ENCODE measurements at places on chromosomes 6 and 20. TPM values are rescaled to one million over a fixed set of nuclear protein-coding genes. Genes with fewer than 3 reads are reported as not detected.

Gene CRNKL1
- 18.4 TPM for total RNA-seq

Gene CRISP3
- total RNA-seq = not detected

DNA sequence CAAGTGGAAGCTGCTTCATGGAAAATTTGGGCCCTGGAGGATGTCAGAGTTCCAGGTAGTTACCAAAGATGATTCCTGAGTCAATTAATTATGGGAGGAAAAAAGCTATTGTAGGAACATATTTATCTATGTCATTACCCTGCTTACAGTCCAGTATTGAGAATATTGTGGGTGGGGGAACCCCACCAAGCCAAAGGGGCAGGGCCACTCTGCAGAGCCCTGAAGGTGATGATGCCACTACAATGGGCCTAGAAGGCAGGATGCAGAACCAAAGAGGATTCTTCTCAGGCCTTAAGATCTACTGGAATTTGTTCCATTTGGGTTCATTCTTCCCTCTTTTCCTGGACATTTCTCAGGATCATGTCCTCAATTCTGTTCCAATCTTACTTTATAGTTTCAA is 375.2 kb upstream of the MARCKS start:
- DNase-seq = no peak

- no peak for DNase-seq
These were observed 77.6 kb upstream of the GGTLC1 start for GRCh38 chr20:24066076-24066700.

GRCh38 chr6:150202934-150203333 is 60.1 kb downstream of the PPP1R14C start:
- no peak for DNase-seq

- no peak for DNase-seq
These were observed 1.4 kb upstream of the HLA-DMA start for GRCh38 chr6:32954267-32954666.

- no peak for DNase-seq
These were observed 1.3 kb downstream of the ASF1A start for GRCh38 chr6:118895261-118895560.

- peak; percentile 95 for DNase-seq
These were observed 19.7 kb downstream of the HLA-DOB start for GRCh38 chr6:32796848-32797776.

DNA sequence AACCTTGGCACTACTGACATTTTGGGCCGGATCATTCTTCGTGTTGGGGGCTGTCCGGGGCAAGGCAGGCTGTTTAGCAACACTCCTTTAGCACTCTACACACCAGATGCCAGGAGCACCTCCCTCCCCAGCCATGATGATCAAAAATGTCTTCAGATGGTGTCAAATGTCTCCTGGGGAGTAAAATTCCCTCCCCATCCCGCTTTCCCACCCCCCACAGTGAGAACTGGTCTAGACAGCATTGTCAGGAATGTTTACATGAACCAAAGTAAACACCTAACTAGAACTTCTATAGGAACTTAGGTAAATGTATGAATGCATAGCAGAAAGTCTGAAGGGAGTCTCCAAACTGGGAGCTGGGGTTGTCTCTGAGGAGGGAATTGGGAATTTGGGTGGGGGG is 70.0 kb upstream of the TOP1 start:
- DNase-seq = no peak

Gene STX11
- total RNA-seq = not detected
